ENCODE measurements at places on chromosomes 2 and 18.

- DNase-seq, result no peak
Observed at GRCh38 chr2:61471905-61472805, 1.3 kb upstream of the USP34 start.

DNA sequence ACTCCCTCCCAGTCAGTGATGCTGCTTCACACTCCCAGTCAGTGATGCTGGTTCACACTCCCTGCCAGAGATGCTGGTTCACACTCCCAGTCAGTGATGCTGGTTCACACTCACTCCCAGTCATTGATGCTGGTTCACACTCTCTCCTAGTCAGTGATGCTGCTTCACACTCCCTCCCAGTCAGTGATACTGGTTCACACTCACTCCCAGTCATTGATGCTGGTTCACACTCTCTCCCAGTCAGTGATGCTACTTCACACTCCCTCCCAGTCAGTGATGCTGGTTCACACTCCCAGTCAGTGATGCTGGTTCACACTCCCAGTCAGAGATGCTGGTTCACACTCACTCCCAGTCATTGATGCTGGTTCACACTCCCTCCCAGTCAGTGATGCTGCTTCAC is 34.3 kb upstream of the KCNG2 start:
- no peak for DNase-seq

DNA sequence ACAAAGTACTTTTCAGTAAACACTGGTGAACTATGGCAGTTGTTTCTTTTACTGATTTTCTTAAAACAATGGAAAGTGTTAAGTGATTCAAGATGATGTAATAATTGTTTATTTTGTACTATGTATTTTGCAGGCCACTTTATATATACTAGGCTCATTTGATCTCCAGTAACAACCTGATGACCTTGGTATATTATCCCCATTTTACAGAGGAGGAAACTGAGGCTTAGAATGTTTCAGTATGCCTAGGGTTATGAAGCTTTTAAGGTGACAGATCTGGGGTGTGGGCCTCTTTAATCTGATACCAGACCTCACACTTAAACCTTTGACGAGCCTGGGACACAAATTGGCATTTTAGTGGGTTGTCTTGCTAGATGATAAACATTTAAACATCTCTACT is 63.2 kb downstream of the ITGB1BP1 start:
- no peak for DNase-seq

- no peak for DNase-seq
Observed at GRCh38 chr2:240563951-240564560, 3.9 kb downstream of the DUSP28 start.

- no peak for DNase-seq
Observed at GRCh38 chr18:3716116-3716660, 266.2 kb downstream of the TGIF1 start.

- no peak for DNase-seq
Observed at GRCh38 chr2:8997108-8997507, 6.4 kb downstream of the MBOAT2 start.

DNA sequence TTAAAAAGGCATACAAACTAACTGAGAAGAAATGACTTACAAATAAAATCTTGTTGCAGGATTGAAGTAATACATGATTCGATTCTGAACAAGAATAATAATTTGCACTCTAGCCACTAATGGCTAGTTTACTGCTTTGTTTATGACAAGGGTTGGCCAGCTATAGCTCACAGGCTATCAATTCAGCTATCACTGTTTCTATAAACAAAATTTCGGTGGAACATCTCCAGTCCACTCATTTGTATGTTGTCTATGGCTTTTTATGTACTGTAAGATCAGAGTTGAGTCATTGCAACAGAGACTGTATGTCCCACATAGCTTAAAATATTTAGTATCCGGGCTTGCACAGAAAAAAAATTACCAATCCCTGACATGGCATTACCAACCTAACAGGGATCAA is 543.7 kb upstream of the CNTNAP5 start:
- no peak for DNase-seq

- no peak for DNase-seq
Observed at GRCh38 chr2:65550246-65550645, 117.8 kb upstream of the SPRED2 start.

- DNase-seq, result no peak
Observed at GRCh38 chr2:32884346-32884745, 62.4 kb upstream of the LTBP1 start.

DNA sequence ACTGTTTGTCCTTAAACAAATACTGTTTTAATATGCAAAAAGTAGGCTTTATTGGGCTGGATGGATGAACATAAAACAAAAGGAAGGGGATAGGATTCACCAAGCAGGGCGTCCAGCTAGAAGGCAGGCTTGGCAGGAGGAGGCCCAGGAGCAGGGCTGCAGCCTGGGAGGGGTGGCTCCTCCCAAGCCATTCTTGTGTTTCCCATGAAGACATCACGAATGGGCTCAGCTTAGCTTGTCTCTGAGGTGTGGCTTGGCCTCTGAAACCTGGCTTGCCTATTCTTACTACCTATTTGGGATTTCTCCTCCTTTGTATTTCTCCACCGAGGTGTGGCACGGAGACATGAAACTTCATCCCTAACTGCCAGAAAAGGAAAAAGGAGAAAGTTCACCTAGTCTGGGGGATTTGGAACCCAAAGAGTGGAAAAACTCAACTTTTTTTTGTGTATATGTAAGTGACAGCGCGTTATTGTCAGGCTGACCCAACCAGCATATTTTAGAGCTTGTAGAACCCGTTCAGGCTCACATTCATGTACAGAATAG is 481.9 kb upstream of the SPRED2 start:
- no peak for DNase-seq

Data from activated T-cell treated with anti-CD3 and anti-CD28 coated beads for 24 hours (primary cell).